GM18507 (cell line): ENCODE measurements at places on chromosomes 7 and 10.

- no peak for DNase-seq
These were observed 24.7 kb downstream of the EXOC6 start for GRCh38 chr10:92873029-92873428.

DNA sequence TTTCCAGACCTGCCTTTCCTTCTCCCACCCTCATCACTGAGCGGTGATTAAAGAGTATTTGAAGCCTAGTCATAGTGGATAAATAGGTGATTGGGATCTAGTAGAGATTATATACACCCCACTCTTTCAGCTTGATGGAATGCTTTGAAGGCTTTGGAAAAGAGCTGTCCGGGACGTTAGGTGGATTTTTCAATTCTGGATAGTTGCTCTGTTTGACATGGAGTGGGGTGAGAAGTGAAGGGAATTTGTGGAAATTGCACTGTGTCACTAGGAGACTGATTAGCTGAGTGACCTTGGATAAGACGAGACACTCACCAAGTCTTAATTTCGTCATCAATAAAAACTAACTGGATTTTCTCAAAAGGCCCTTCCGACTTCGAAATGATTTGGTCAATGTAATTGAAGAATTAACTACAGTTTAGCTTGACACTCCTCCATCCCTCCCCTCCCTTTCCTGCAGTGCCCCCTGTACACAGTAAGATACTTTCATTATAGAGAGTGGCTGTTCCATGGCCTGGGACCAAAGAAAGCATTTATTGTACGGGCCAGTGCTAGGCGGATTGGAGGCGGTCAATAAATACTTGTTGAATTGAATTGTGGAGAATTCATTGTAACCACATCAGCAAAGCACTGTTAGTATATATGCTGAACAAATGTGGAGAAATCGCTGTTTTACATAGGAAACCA lies 962 bp downstream of the ZKSCAN1 start:
- DNase-seq: no peak

GRCh38 chr7:48976253-48976652 lies 51.9 kb downstream of the CDC14C start:
- DNase-seq: no peak

- DNase-seq: no peak
These were observed 271.2 kb downstream of the MAGI2 start for GRCh38 chr7:79182283-79182682.

GRCh38 chr10:33099748-33100147 lies 141.7 kb upstream of the ITGB1 start:
- no peak for DNase-seq

DNA sequence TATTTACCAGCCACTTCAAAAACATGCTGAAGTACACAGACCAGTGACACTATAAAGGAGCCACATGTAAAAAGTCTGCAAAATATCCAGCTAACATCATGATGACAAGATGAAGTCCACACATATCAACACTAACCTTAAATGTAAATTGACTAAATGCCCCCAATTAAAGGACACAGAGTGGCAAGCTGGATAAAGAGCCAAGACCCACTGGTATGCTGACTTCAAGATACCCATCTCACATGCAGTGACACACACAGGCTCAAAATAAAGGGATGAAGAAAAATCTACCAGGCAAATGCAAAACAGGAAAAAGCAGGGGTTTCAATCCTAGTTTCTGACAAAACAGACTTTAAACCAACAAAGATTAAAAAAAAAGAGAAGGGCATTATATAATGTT lies 12.9 kb upstream of the C10orf88 start:
- DNase-seq: no peak

GRCh38 chr10:116356833-116357232 lies 32.6 kb downstream of the CCDC172 start:
- DNase-seq: no peak

DNA sequence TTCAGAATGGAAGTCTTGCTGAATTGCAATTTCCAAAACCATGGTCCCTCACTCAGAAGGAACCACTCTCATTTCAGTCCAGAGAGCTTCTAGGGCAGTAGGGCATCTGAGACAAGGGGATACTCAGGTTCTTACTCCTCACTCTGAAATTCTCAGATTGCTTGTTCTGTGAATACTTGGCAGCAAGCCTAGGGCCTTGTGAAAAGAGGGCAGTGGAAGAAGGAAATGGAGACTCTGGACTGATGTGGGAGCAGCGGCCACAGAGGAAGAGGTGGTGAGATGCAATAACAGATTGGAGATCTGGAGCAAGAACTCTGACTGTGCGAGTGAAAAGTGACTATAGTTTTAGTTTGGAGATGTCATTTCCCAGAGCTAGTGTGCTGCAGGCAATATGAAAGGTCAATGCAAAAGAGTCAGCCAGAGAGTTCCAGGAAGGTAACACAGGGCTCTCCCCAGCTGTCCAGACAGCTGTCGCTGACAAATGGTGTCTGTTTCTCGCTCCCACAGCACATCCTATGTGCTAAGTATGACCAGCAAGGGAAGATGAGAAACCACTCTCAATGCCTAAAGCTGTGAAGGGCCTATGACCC lies 291.6 kb upstream of the KIAA1217 start:
- no peak for DNase-seq

DNA sequence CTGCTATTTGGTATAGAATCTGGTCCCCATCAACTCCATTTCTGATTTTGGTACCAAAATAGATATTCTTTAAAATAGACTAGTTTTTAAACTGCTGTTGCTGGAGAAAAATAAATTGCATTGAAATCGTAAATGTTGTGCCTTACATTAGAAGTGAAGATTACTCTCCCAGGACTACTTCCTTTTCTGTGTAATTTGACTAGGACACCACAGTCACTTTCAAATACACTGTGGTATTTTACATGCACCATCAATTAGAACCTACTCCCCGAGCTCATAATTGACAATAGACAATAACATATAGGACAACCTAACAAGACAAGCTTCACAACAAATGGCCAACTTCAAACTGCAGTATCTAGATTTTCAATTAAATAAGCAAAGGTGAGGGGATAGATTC lies 211.5 kb downstream of the DGKB start:
- no peak for DNase-seq

DNA sequence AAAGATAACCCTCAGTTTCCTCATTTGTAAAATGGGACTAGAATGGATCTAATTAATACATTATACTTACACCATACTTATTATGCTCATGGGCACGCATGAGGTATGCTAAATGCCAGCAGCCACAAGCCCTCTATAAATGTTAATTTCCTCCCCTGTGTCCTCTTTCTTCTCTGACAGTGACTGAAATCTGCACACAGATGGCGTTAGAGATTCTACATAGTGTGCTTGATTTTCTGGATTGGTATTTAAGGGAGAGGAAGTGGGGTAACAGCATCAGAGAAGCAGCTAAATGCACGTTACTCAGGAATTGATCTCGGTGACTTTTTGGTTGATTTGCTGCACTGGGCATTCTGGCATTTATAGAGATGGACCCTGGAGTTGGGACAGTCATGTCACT lies 568.5 kb downstream of the CALN1 start:
- no peak for DNase-seq
